ENCODE measurements at places on chromosomes 11 and 22. TPM values are rescaled to one million over a fixed set of nuclear protein-coding genes. Genes with fewer than 3 reads are reported as not detected.

- no peak for DNase-seq
Observed at GRCh38 chr11:58318532-58318931, 40.3 kb downstream of the OR5B17 start.

DNA sequence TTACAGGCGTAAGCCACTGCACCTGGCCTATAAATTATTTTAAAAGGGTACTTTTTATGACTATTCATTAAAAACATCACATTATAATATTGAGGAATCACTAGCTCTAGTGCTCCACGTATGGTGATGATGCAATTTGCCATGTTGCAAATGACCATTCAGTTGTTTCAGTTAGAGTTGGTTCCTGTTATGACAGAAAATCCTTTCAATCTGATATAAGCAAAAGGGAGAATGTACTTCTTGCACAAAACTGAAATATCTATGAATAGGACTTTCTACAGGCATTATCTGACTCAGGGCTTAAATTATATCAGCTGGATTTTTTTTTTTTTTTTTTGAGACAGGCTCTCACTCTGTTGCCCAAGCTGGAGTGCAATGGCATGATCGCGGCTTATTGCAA lies 45.6 kb upstream of the RRM1 start:
- no peak for DNase-seq

GRCh38 chr11:103378931-103379330 lies 269.7 kb downstream of the DYNC2H1 start:
- no peak for DNase-seq

The APLNR gene
- polyA plus RNA-seq = 110 TPM
